ENCODE measurements at places on chromosomes 2 and 18. TPM values are rescaled to one million over a fixed set of nuclear protein-coding genes. Genes with fewer than 3 reads are reported as not detected.

GRCh38 chr2:74548285-74548899 lies 5.3 kb downstream of the LOXL3 start:
- peak overlapping the region; percentile 86 for H3K27ac ChIP-seq
- peaks cover 26% of the 10 kb centered on the region for H3K27me3 ChIP-seq
- peaks cover 20% of the 10 kb centered on the region for H3K4me1 ChIP-seq
- H3K4me3 ChIP-seq = peak overlapping the region; percentile 92

DNA sequence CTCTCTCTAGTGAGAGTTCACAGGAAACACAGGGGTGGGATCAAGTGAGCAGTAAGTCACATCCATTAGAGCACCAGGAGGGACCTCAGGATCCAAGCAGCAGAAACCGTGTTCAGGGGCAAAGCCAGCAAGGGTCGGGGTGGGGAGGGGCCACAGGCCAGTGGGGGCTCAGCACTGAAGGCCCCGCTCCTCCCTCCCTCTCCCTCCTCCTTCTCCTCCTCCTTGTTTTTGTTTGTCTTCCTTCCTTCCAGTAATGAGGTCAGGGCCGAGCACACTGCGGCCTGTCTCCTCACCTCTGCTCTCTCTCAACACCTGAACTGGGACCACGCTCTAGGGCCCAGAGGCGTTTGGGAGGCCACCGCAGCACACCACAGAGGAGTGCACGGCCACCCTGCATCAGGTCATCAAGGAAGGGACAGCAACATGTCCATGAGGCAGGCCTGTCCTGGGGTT lies 20.9 kb downstream of the MTERF4 start:
- H3K27ac ChIP-seq = peak overlapping the region; percentile 50
- no peak overlapping the region for H3K4me3 ChIP-seq
- no peaks in the 10 kb centered on the region for H3K27me3 ChIP-seq

Gene CNGA3
- 6.8 TPM for total RNA-seq

Gene SERPINB7
- total RNA-seq = 78.2 TPM

DNA sequence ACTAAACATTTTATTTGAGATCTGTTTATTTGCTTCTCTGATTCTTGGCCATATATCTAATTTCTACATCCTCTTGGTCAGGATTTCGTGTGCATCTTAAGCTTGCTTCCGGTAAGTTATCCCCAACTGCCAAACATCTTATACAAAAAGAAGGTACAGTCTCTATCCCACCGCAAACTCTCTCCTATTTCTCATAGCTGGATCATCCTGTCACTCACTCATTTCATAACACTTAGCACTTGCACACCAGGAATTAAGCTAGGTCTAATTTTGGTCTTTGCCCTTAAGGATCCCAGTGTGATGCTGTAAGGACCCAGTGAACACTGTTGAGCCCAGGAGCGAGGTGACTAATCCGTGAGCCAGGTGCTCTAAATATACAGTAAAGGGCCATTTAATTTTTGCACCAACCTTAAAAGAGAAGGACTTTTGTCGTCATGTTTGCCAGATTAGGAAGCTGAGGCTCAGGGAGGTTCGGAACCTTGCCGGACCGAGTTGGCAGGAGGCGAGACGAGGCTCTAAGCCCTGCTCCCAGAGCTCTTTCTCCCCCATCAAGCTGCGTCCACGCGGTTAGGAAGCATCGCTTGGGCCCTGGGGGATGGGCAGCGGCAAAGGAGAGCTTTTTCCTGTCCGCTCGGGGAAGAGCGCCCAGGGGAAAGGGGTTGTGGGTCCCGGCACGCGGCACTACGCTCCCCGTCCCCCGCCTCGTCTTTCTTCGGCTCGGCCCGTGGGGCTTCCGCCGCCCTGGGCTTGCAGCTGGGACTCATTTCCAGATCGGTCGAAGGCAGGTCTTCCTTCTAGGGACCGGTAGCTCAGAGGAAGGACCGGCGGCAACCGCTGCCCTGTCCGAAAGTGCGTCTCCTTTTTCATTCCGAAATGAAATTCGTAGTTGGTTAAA lies 4.1 kb upstream of the ITPRIPL1 start:
- H3K4me1 ChIP-seq = peaks cover 12% of the 10 kb centered on the region
- H3K27me3 ChIP-seq = peaks cover 63% of the 10 kb centered on the region
- DNase-seq = no peak
- H3K27ac ChIP-seq = peak overlapping the region; percentile 70

Gene SPP2
- not detected for total RNA-seq

Gene OR6B2
- not detected for total RNA-seq

GRCh38 chr2:117921520-117921919 lies 92.3 kb downstream of the CCDC93 start:
- no peaks in the 10 kb centered on the region for H3K27me3 ChIP-seq
- H3K4me1 ChIP-seq = no peaks in the 10 kb centered on the region
- no peak overlapping the region for H3K4me3 ChIP-seq
- H3K36me3 ChIP-seq = peaks cover 49% of the 10 kb centered on the region
- DNase-seq = no peak
- H3K27ac ChIP-seq = no peak overlapping the region

All from type B pancreatic cell (in vitro differentiated cells).